Fibroblast of villous mesenchyme (primary cell): ENCODE measurements at places on chromosomes 7 and 10. TPM values are rescaled to one million over a fixed set of nuclear protein-coding genes. Genes with fewer than 3 reads are reported as not detected.

CDNF gene
- 0.43 and 1.3 TPM in 2 replicates for total RNA-seq

SUGCT gene
- 8.4 and 9.9 TPM in 2 replicates for total RNA-seq

CALHM2 gene
- 19.6 and 32.4 TPM in 2 replicates for total RNA-seq

ANKRD30A gene
- total RNA-seq: 0.97 and 1.7 TPM in 2 replicates

ITGA8 gene
- 1.3 and 3.2 TPM in 2 replicates for total RNA-seq

GRCh38 chr10:101878869-101879268, 35.3 kb upstream of the KCNIP2 start:
- DNase-seq: no peak

DNA sequence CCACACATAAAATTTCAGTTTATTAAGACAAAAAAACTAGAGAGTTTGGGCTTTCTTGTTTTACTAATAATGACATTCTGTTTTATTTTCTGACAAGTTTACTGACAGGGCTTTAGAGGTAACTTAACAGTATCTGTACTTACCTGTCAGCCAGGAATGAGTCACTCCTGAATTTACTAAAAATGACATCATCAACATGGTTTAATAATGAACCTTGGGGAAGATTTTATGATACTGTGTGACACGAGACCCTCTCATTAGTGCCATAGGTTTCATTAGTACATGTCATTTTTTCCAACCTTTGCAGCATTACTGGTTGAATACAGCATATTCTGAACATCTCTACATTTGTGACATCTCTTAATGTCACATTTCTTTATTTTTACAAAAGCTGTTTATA, 131.1 kb downstream of the KCND2 start:
- DNase-seq: peak; percentile 10

DNA sequence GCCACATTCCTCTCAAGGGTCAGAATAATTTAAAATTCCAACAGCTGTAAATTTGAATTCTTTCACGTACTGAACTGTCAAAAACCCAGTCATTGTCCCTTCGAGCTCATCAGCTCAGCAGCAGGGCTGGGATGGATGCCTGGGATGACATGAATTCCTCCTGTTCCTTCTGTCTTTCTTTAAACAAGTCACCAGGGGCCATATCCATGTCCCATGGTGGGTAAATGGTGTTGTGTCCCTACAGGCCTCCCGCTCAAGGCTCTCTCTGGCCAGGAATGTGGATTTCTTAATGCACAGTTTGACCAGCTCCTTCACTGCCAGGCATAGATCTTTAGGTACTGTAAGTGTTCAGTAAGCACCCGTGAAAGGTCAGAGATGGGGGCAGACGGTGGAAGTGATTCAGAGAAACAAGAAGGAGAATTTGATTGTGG, 13.8 kb upstream of the TECPR1 start:
- DNase-seq: peak; percentile 44

- DNase-seq: no peak
Observed at GRCh38 chr7:288671-289101, 1.3 kb upstream of the FOXL3 start.
